ENCODE measurements at places on chromosomes 12 and 14.

DNA sequence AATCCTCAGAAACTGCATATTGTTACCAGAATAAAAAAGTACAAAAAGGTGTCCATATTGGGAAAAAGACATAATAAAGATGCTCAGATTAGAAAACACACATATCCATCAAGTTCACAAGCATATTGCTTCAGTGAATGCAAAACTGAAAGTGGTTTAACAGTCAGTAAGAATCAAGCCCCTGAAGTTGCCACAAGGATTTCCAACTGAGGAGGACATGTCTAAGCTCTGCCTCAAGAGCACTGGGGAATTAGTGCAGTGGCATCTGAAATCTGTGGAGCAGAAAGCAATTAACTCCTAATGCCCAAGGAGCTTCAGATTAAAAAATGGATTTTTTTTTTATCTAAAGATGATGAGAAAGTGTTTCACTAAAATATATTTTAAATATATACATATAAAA, 113.2 kb downstream of the DENND5B start:
- no peak for DNase-seq

- DNase-seq, result peak; percentile 90
These were observed at the start of gene VPS37B for GRCh38 chr12:122895704-122896636. Gene VPS37B (minus strand): TSS chr12:122896124. CDS start chr12:122896062, 62 bp downstream.

DNA sequence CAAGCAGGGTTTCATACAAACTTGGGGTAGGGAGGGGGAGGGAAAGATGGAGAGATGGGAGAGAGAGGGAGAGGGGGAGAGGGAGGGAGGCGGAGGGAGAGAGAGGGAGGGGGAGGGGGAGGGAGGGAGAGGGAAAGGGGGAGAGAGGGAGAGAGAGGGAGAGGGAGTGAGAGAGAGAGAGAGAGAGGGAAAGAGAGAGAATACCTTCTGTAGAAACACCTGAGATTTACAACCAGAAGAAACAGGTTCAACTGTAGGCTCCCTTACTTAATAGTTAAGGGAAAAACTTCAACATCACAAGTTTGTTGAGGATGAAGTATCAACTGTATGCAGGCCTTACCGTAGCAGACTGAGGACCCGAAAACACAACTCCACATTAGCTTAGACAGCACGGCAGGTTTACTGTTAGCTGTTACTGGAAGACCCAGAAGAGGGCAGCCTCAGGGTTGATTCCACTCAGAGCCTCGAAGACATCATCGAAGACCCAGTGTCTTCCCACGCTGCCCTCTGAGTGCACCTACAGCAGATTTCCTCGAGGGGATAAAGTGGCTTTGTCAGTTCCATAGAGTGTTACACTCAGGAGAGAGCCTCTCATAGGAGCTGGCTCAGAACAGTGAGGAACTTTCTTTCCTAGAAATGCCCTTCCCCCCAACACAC, 72.4 kb downstream of the NT5DC3 start:
- no peak for DNase-seq

GRCh38 chr12:14954269-14954668, 7.1 kb downstream of the ARHGDIB start:
- no peak for DNase-seq

- DNase-seq, result no peak
These were observed 161.1 kb upstream of the EGLN3 start for GRCh38 chr14:34111953-34112352.

DNA sequence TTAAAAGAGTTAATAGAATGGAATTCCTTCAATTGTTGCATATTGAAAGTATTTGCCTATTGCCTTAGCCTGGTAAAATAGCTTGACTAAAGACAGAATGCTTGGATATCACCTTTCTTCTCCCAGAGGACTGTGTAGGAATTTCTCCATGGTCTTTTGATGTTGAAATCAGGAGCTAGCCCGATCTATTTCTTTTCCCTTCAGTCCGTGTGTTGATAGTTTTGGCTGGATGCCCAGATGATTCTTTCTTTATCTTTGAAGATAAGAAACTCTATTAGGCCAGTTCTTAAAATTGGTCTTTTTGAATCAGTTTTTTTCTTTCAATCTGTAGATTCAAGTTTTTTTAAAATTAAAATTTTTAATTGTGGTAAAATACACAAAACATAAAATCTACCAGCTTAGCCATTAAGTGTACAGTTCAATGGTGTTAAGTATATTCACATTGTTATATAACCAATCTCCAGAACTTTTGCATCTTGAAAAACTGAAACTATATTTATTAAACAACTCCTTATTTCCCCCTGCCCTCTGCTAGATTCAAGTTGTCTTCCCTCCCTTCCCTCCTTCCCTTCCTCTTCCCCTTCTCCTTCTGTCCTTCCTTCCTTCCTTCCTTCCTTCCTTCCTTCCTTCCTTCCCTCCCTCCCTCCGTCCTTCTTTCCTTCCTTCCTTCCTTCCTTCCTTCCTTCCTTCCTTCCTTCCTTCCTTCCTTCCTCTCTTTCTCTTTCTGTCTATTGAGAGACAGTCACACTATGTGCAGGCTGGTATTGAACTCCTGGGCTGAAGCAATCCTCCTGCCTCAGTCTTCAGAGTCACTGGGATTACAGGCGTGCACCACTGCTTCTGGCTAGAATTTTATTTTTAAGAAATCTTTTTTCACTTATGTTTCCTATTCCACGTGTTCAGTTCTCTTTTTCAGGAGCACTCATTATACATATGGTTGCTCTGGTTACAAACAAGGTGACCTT, 10.1 kb downstream of the LACRT start:
- no peak for DNase-seq

GRCh38 chr12:30144777-30145683, 361.3 kb upstream of the TMTC1 start:
- no peak for DNase-seq

DNA sequence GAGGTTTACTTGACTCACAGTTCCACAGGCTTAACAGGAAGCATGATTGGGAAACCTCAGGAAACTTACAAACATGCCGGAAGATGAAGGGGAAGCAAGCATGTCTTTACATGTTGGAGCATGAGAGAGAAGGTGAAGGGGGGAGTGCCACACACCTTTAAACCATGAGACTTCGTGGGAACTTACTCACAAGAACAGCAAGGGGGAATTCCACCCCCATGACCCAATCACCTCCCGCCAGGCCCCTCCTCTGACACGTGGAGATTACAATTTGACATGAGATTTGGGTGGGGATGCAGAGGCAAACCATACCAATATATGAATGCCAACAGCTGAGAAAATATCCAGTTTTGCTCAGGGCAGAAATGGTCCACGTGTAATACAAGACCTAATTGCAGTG, 518.6 kb downstream of the VRK1 start:
- no peak for DNase-seq

- DNase-seq, result no peak
These were observed 17.4 kb upstream of the SALL2 start for GRCh38 chr14:21543521-21543960.

- DNase-seq, result no peak
These were observed 32.3 kb downstream of the BEST3 start for GRCh38 chr12:69666798-69667197.

GRCh38 chr12:83388551-83388950, 701.8 kb downstream of the TMTC2 start:
- DNase-seq, result no peak

GRCh38 chr14:60153991-60154390, 11.2 kb downstream of the DHRS7 start:
- no peak for DNase-seq
